ENCODE measurements at places on chromosomes 7 and 10. TPM values are rescaled to one million over a fixed set of nuclear protein-coding genes. Genes with fewer than 3 reads are reported as not detected.

- DNase-seq, result no peak
These were observed 214.8 kb upstream of the MAGI2 start for GRCh38 chr7:79668292-79668691.

The PTPRN2 gene
- 5.7 TPM for total RNA-seq

DNA sequence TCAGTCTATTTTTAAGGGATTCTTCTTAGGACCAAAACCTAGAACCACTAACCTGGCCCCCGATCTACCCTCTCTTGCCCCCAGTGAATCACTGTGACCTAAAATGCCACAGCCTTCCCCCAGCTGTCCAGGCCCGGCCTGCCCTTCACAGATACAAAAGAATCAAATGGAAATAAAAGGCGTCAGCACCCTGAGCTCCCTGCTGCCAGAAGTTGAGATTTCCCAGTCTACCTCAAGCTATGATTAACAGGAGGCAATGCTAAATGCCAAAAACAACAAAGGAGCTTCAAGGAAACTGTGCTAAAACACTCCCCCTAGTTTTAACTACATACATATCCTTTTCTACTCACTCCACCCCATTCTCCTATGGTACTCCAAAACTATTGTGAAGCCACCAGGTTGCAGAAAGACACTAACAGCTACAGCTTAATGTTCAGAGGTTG, 67.8 kb downstream of the GSAP start:
- DNase-seq, result no peak

The TOMM7 gene
- total RNA-seq, result 368 TPM

The CALHM3 gene
- total RNA-seq, result not detected

DNA sequence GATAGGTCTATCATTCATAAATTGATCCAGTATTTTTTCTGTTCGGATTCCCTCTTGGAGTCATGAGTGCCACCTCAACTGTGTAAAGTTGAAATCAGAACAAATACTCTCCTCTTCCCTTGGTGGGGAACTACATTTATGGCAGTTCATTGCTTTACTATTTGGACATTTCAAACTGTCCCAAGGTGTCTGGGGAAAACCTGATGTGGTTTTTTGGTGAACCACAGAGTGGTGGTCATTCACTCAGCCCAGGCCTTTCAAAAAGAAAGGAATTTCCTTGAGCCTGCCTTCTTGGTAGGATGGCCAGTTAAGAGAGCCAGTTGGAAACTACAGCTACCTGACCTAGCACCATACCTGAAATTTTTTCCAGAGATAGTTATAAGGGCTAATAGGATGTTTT, 59.0 kb downstream of the ABCB1 start:
- no peak for DNase-seq

The ATG9B gene
- 2.0 TPM for total RNA-seq

GRCh38 chr7:134685250-134685649, 38.6 kb downstream of the BPGM start:
- no peak for DNase-seq

- no peak for DNase-seq
These were observed 23.4 kb downstream of the MGAM2 start for GRCh38 chr7:142134909-142135308.

The PCBD1 gene
- total RNA-seq, result 39.7 TPM

- no peak for DNase-seq
These were observed at the start of gene GDF2 for GRCh38 chr10:47322300-47323061. TSS of gene GDF2 (plus strand) at chr10:47322454. CDS start at chr10:47322669, 215 bp downstream.

DNA sequence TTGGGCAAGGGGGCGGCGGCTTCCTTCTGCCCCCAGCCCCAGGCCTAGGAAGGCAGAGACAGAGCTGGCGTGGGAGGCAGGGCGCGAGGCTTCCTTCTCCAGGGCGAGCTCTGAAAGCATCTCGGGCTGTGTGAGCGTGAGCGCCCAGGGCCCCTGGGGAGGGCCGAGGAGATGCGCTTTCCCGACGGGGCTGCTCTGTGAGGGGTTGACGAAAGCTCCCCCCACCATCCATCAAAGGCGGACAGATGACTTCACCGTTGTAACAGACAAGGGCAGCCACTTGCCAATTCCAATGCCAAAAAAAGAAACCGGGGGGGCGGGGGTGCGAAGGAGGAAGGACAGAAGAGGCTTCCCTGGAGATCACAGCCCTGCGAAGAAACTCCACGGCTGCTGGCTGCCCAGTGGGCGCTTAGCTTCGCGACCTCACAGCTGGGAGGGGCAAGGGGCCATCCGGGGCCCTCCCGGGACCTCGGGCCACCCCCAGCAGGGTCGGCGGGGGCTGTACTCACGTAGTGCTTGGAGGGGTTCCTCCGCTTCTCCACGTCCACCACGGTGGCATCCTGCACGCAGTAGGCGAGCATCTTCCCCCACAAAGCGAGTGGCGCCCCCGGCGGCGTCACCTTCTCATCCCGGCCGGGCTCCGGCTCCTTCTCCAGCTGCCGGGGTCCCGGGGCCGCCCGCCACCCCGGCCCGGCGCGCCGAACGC, 537 bp downstream of the SH3PXD2A start:
- DNase-seq, result peak; percentile 48
